ENCODE measurements at places on chromosomes 3 and 15.

- DNase-seq = no peak
These were observed 140.9 kb downstream of the ATP8B4 start for GRCh38 chr15:49978121-49978520.

DNA sequence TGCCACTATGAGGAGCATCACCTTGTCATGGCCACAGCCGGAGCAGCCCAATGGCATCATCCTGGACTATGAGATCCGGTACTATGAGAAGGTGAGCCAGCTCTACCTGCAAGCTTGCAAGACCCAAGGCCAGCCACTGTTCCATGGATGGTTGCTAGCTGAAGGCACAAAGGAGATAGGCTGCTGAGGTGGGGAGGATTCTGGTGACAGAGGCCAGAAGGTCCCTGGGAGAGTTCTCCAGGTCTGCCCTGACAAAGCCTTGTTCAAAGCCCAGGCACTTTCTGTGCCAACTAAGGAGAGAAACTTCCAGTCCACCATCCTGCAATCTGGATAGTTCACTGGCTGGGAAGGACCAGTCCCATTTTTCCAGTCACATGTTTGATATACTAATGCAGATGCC, 359.1 kb downstream of the EPHB1 start:
- DNase-seq = no peak

GRCh38 chr3:185928496-185928895, 9.3 kb downstream of the TRA2B start:
- DNase-seq = no peak

- no peak for DNase-seq
These were observed 179.8 kb downstream of the MEX3B start for GRCh38 chr15:81865850-81866537.

DNA sequence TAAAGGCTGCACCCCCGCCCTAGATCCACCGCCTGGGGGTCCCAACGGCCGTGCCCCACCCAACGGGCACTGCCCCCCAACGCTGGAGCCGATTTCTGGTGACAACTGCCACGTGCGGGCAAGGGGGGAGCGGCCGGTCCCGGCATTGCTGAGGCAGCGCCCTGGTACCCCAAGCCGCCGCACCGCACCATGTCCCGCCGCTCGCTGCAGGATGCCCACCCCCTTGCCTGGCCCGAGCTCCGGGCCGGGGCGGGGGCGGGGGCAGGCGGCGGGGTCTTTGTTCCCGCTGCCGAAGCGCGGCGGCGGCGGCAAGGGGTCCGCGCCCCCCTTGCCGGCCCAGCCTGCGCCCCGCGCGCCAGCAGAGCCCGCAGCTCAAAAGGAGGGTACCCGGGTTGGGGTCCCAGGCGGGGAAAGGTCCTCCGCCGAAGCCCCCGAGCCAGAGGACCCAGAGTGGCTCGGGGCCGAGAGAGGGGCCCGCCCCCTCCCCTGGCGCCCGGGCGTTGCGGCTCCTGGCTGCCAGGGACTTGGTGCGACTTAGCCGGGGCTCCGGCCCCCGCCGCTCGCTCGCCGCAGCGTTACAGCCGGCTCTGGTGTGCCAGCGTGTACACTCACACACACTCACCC, 678 bp downstream of the SEMA7A start:
- DNase-seq = no peak

GRCh38 chr3:149299938-149300801, 33.3 kb downstream of the TM4SF18 start:
- DNase-seq = peak; percentile 92

- no peak for DNase-seq
These were observed 6.0 kb upstream of the ACAD9 start for GRCh38 chr3:128873244-128874022.

- DNase-seq = no peak
These were observed 2.0 kb downstream of the ACAN start for GRCh38 chr15:88805031-88805780.

- DNase-seq = no peak
These were observed 116.2 kb upstream of the HACD2 start for GRCh38 chr3:123700791-123701722.

DNA sequence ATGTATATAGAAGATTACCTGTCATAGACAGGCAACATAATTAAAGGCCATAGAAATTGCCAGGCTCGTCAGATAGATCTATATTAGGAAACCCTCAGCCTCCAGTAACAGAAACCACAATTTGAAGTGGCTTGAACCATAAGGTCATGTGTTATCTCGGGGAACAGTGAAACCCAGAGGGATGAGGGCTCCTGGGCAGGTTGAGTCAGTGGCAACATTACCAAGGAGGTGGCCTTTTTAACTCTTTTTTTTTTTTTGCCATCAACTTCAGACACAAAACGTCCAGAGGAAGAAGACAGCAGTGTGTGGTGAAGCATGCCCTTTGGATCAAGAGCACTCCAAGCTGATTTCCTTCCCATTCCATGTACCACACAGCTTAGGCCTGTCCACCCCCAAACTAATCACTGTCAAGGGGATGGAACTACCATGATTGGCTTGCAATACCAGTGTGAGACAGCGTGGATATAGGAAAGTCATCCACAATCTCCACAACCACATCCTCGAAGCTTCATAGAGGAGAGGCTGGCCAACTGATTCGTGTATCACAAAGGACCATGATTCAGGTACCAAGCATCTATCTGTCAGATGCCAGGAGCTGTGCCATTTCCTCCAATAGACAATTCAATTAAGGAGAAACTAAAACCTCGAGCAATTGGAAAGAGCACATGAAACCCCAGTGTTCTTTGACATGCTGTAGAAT, 999 bp upstream of the KIF7 start:
- DNase-seq = no peak

- no peak for DNase-seq
These were observed 83.5 kb upstream of the VGLL4 start for GRCh38 chr3:11727207-11727606.

GRCh38 chr3:183491923-183492848, 63.3 kb downstream of the KLHL6 start:
- DNase-seq = no peak

- DNase-seq = no peak
These were observed 335.9 kb upstream of the SLCO3A1 start for GRCh38 chr15:91517491-91518200.

DNA sequence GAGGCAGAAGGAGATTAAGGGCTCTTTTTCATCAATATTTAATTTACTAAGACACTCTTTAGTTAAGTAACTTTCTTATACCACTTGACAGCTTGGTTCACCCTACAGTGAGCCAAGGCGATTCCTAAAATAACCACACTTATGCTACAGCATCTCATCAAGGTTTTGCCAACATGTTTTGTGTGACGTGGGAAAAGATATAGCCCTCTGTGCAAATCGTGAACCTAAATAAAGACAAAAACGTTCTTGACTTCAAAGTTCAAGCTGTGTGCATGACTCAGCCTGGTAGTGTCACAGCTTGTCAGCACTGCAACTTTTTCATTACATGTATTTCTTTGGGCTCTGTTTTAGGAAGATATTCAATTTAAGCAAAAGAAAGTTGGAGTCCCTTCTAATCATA, 297.0 kb upstream of the EPHA3 start:
- peak; percentile 27 for DNase-seq

DNA sequence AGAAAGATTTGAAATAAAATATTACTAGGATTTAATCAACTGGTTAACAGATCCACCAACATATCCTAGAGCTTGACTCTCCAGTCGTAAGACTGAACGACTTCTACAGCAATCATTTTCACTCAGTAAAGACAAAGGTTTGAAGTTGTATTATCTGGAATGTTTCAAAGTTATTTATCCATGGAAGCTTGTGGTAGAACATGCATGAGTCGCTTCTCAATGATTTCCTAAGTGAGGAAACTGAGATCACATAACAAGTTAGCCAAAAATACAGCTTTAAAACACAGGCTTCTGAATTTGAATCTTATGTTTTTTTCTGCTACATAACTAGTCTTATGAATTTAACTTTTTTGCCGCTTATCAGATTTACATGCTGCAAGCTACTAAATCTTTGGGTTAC, 241.8 kb downstream of the FOXP1 start:
- DNase-seq = peak; percentile 73

DNA sequence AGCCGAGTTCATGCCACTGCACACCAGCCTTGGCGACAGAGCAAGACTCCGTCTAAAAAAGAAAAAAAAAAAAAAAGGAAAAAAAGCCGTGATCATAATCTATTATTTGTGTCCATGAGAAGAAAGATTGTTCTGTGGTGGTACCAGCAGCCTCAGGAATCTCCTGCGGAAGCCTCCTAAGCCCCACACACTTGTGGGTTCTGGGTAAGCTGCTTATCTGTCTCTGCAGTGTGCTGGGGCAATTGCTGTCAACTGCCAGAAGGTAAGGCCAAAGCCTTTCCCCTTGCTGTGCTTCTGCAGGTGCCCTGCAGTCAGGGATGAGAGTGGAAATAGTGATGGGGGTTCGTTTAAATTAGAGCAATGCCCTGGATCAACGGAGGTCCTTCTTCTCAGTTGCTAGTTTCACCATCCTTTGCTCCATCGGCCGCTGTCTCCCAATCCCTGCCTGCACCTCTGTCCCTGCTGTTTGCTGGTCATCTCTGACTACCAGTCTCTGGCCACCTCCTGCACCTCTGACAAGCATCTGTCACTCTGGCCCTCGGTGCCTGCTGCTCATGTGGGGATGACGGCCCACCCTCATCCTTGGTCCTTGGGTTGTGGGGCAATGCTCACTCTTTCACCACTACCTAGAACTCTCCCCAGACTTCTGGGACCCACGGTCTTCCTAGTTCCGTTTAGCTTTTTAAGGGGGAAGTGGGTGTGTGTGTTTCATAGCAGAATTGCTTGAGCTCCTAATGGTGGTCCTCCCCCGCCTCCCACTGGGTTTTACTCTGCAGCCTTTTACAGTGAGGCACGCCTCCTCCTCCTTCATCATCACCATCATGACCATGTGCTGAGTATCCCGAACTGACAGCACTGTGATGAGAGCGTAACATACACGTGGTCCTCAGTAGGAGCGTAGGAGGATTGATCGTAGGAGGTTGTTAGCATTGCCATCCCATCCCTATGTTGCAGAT, 25.5 kb downstream of the CHRD start:
- DNase-seq = no peak

GRCh38 chr3:52070724-52071621, 14.6 kb upstream of the DUSP7 start:
- no peak for DNase-seq

GRCh38 chr15:99114511-99115299, 9.8 kb downstream of the SYNM start:
- no peak for DNase-seq

DNA sequence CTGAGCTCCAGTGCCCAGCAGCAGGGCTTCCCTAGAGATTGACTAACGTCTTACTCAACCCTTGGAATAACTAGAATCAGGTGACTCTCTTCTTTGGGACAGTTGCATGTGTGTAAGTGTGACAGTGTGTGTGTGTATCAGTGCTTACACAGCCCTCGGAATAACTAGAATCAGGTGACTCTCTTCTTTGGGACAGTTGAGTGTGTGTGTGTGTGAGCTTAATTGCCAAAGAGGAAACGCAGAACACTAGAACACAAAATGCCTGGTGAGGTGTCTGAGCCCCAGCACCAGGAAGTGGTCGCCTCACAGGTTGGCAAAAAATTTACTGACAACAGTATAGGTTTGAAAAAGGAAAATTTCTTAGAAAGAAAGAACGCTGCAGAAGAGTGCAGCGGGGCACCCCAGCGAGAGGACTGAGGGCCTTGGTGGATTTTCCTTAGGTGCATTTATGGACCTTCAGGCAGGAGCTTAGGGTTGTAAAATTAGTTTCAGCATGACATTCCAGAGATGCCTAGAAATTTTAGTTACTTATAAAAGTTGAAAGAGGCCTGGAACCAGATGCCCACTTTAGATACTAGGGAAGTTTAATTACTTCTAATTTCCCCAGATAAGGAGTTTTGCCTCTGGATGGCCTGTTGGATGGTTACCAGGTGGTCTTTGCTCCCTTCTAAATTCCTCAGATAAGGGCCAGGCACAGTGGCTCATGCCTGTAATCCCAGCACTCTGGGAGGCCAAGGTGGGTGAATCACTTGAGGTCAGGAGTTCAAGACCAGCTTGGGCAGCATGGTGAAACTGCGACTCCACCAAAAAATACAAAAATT, 3.7 kb upstream of the WDR82 start:
- DNase-seq = peak; percentile 36

GRCh38 chr3:131444180-131444579, 58.6 kb downstream of the MRPL3 start:
- no peak for DNase-seq

DNA sequence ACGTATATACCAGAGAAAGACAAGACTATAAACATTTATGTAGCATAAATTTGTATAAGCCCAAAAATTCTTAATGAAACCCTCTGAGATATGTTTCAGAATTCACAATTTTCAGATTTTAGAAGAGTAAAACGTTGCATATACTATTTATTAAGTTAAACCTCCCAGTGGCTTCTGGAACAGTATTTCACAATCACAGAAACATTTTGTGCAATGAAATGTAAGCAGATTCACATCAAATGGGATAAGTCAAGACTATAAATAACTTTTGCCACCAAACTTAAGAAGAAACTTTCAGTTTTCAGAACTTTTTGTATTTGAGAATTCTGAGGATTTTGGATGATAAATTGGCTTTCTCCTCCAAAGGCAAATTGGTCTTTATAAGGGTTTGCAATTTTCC, 9.2 kb downstream of the SLTM start:
- peak; percentile 82 for DNase-seq

DNA sequence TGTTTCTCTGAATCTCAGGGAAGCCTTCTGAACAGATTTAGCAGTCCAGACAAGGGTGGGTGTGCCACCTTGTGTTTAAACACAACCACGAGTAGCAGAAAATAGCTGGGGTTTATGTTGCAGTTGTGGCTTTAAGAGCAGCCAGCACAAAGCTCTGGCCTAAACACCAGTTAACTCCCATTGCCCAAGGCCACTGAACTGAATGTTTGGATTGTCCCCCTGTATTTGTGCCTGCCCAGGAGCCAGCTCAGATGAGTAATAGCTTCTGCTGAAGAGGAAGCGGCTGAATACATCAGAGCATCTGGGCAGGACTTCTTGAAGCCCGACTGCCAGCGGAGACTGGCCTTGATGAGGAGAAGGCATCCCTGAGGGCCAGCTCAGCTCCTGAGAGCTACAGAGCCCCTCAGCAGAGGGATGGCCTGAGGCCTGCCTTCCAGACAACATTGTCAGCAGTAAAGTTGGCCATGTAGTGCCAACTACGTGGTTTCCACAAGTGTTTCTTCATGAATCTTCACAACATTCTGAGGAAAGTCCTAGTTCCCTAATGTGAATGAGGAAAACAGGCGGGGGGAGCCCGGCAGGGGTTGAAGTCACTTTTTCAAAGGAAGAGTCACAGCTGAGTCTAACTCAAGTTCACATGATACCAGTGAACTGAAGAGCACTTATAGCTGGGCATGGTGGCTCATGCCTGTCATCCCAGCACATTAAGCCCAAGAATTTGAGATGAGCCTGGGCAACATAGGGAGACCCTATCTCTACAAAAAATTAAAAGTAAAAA, 65.8 kb upstream of the ZBTB38 start:
- DNase-seq = peak; percentile 83

DNA sequence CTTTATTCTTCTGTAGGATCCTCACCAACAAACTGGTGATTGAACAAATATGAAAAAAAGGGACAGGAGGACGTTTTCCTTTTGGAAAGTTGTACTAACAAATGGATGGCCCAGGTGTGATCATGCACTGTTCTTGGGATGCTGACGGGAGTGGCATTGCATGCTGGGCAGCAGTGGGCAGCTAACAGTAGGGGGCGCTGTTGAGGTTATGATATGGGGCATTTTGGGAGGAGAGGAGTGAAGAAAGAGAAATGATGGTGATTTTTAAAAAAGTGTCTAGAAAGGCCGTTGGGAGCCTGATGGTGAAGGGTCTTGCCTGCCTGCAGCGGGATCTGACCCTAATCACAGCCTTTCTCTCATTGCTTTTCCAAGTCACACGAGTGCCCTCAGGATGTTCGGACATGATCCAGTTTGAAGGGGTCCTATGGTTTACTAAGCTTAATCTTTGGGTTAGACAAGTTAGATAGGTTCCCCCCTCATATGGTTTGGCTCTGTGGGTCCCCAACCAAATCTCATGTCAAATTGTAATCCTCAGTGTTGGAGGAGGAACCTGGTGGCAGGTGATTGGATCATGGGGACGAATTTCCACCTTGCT, 46.2 kb upstream of the PRTG start:
- no peak for DNase-seq
